ENCODE measurements at places on chromosomes 6 and 20. TPM values are rescaled to one million over a fixed set of nuclear protein-coding genes. Genes with fewer than 3 reads are reported as not detected.

- H3K4me3 ChIP-seq: no peak overlapping the region
- H3K36me3 ChIP-seq: no peaks in the 10 kb centered on the region
- no peaks in the 10 kb centered on the region for H3K4me1 ChIP-seq
- DNase-seq: no peak
- H3K27me3 ChIP-seq: no peaks in the 10 kb centered on the region
- no peak overlapping the region for H3K27ac ChIP-seq
These were observed 398.0 kb downstream of the PLCB1 start for GRCh38 chr20:8530022-8530421.

- DNase-seq: no peak
- no peak overlapping the region for H3K4me3 ChIP-seq
- H3K27me3 ChIP-seq: no peaks in the 10 kb centered on the region
- peaks cover 6% of the 10 kb centered on the region for H3K4me1 ChIP-seq
- no peak overlapping the region for H3K27ac ChIP-seq
These were observed 67.9 kb upstream of the THBS2 start for GRCh38 chr6:169321546-169321945.

GRCh38 chr6:14910692-14911547 lies 334.9 kb upstream of the JARID2 start:
- no peak overlapping the region for H3K4me3 ChIP-seq
- no peaks in the 10 kb centered on the region for H3K27me3 ChIP-seq
- peaks cover 2% of the 10 kb centered on the region for H3K4me1 ChIP-seq
- peak; percentile 77 for DNase-seq
- H3K27ac ChIP-seq: no peak overlapping the region

- DNase-seq: no peak
- no peaks in the 10 kb centered on the region for H3K36me3 ChIP-seq
- no peaks in the 10 kb centered on the region for H3K4me1 ChIP-seq
These were observed 621.0 kb upstream of the NRSN1 start for GRCh38 chr6:23505026-23505425.

DNA sequence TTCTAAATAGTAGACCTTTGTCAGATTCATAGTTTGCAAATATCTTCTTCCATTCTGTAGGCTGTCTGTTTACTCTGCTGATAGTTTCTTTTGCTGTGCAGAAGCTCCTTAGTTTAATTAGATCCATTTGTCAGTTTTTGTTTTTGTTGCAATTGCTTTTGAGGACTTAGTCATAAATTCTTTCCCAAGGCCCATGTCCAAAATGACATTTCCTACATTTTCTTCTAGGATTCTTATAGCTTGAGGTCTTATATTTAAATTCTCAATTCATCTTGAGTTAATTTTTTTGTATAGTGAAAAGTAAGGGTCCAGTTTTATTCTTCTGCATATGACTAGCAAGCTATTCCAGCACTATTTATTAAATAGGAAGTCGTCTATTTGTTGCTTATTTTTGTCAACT lies 287.0 kb downstream of the PACRG start:
- H3K4me1 ChIP-seq: no peaks in the 10 kb centered on the region
- DNase-seq: no peak
- no peaks in the 10 kb centered on the region for H3K36me3 ChIP-seq
- H3K27ac ChIP-seq: no peak overlapping the region

GRCh38 chr6:14540276-14540675 lies 422.7 kb downstream of the CD83 start:
- H3K4me1 ChIP-seq: no peaks in the 10 kb centered on the region
- H3K36me3 ChIP-seq: no peaks in the 10 kb centered on the region
- DNase-seq: no peak
- no peak overlapping the region for H3K27ac ChIP-seq
- H3K27me3 ChIP-seq: no peaks in the 10 kb centered on the region
- no peak overlapping the region for H3K4me3 ChIP-seq

- no peaks in the 10 kb centered on the region for H3K27me3 ChIP-seq
- peak overlapping the region; percentile 53 for H3K27ac ChIP-seq
- no peaks in the 10 kb centered on the region for H3K36me3 ChIP-seq
- H3K4me1 ChIP-seq: peaks cover 24% of the 10 kb centered on the region
- DNase-seq: peak; percentile 52
These were observed 322.8 kb downstream of the CD83 start for GRCh38 chr6:14440215-14440910.

GRCh38 chr6:33897189-33897780 lies 93.5 kb upstream of the MLN start:
- no peak for DNase-seq
- H3K4me1 ChIP-seq: no peaks in the 10 kb centered on the region
- no peak overlapping the region for H3K4me3 ChIP-seq

DNA sequence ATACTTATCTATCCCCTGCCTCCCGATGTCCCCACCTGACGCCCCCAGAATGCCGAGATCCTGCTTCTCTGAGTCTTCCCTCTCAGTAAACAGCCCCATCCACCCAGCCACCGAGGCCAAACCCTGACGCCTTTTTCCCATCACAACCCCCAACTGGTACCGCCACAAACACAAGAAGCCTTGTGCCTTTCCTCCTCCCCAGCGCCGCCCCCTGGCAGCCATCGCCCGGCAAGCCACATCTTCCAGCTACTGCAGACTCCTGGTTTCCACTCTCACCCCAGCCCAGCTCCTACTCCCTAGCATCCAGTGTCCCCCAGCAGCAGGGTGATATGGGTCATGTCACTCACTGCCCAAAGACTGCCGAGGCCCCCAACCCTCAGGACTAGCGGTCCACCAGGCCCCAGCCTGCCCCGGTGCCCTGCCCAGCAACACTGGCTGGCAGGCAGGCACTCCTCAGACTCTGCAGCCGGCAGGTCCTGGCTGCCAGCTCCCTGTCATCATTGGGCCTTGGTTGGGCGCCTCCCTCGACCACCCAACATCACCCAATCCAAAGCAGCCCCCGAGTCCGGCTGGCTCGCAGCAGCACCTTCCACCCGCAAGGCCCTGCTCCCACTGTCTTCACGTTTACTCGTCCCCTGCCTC lies 11.2 kb downstream of the TCFL5 start:
- no peaks in the 10 kb centered on the region for H3K27me3 ChIP-seq
- DNase-seq: no peak
- no peak overlapping the region for H3K27ac ChIP-seq
- H3K4me3 ChIP-seq: no peak overlapping the region

- no peak within 1 kb of the TSS for H3K4me3 ChIP-seq
- H3K27me3 ChIP-seq: no peaks in the 10 kb centered on the region
- peak within 1 kb of the TSS; percentile 42 for H3K27ac ChIP-seq
These were observed at the start of gene RAET1E for GRCh38 chr6:149897855-149898744. Gene RAET1E (minus strand): TSS chr6:149898113. CDS start chr6:149890901, 7,212 bp downstream.

Gene BCAS4
- 4.0 TPM for total RNA-seq

Gene OR2H2
- not detected for total RNA-seq
